NCI-H187 treated with DMSO at 0.1 percent for 48 hours (cell line): ENCODE measurements at places on chromosomes 5 and 9.

- DNase-seq = no peak
Observed at GRCh38 chr5:66713998-66714397, 117.8 kb downstream of the MAST4 start.

DNA sequence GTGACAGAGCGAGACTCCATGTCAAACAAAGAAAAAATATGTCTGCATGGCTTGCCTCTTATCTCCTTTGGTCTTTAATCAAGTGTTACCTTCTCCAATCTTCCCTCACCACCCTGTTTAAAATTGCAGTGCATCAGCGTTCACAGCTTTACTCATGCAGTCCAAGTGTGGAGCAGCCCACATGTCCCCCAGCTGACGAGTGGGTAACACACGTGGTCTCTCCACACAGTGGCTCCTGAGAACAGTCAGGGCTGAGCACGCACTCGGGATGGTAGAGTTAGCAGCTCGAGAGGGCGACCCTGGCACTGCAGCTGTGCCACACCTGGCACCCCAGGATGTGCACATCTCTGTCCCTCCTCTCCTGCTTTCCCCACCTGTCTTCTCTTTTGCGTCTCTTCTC lies 25.9 kb upstream of the CFAP157 start:
- no peak for DNase-seq

- no peak for DNase-seq
Observed at GRCh38 chr9:126108240-126108639, 218.4 kb upstream of the MVB12B start.

DNA sequence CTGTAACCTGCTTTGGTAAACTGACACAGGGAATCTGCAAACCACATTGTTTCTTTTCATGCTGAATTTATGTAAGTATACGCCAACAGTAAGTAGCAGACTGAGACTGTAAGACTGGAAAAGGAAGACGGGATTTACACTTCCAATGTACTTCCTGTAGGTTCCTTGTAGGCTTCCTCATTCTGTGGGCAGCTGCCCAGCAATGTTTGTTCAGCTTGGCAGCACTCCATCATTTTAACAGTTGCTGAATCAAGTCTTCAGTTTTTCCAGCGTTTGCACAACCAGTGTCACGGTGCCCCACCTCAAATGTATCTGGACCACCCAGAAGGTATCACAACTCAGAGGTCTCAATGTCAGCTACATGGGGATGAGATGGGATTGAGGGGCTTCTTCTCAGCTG lies 232.6 kb downstream of the PRDM9 start:
- DNase-seq = no peak

- no peak for DNase-seq
Observed at GRCh38 chr9:116791326-116791725, 104.2 kb downstream of the TRIM32 start.

GRCh38 chr9:34328500-34328986 lies 525 bp downstream of the KIF24 start:
- no peak for DNase-seq

GRCh38 chr9:78958892-78959291 lies 612.9 kb upstream of the TLE4 start:
- DNase-seq = no peak

DNA sequence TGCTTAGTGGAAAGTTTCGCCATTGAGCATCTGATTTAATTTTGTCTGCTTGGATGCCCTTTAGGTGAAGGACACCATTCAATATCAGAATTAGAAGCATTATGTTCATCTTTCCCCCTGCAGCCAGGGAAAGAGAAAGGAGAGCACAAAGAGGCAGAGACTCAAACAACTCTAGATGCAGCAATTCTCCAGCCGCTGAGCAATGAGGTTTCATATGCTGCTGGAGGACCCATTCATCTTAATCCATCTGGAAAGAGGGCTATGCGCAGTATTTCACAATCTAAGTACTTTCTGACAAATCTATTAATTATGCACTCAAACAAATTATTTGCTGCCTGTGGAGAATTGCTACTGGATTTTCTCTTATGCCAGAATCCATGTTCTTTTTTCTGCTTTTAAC lies 527.0 kb upstream of the TUSC1 start:
- no peak for DNase-seq

DNA sequence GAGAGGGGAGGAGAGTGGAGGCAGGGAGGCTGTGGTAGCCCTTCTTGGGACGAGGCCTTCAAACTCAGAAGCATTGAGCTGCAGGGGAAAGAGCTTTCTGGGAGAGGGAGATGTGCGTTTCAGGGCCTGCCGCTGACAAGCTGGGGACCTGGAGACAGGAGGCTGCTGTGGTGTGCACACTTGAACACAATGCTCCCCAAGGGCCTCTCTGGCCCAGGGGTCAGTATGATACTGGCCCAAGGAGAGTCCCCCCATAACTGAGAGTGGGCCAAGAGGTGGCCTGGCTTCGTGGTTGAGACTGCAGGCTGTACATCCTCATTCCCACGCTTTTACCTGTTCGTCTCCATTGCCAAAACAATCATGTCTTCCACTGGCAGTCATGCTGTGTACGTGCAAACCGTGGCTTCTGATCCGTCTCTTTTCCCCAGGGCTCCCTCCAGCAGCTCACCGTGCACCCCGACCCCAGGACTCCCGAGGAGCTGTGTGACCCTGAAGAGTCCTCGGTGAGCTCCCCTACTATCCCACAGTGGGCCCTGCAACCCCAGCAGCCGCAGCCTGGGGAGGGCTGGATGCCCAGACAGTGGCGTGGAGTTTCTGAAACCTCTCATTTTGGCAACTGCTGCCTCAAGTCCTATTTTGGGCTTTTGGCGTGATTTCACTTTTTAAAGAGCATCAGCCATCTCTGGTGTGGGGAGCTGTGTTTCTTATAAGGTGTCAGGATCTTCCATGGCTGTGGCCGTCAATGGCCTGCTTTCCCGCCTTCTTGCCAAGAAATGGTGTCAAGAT lies 43.4 kb downstream of the COL15A1 start:
- no peak for DNase-seq
